CD4-positive, alpha-beta T cell treated with Interferon alpha-2 for 1 hour (primary cell): ENCODE measurements at places on chromosomes 5 and 9.

DNA sequence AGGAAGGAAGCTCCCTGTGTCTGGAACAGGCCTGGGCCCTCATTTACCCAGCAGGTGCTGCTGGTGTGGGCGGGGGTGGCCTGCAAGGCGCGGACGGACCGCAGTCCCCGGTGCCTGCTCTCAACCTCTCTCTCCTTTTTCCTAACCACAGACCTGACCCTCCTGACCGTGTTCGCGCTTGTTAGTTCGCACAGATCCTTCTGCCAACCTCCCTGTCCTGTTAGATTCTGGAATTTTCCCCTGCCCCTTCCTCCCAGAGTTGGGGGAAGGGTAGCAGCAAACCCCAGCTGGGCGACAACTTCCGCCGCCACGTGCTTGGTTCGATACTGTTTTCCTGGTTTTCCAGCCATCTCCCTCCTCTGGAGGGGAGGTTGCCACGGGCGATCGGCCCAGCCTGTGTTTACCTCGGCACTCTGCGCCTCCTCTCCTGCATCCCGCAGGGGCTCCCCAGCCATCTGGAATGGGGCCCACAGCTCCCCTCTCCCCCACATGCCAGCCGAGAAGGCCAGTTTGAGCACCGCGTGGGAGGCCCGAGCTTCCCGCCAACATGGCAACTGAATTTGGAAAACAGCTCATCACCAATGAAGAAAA, 70.8 kb upstream of the UNC5A start:
- DNase-seq: no peak

GRCh38 chr9:2345013-2345412, 276.6 kb upstream of the VLDLR start:
- DNase-seq: no peak

DNA sequence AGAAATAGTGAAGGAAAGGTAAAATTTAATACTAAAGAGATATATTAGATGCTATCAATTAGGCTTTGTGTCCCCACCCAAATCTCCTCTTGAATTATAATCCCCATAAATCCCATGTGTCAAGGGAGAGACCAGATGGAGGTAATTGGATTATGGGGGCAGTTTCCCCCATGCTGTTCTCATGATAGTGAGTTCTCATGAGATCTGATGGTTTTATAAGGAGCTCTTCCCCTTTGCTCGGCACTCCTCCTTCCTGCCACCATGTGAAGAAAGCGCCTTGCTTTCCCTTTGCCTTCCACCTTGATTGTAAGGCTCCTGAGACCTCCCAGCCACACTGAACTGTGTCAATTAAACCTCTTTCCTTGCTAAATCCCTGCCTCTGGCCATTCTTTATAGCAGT, 697.0 kb upstream of the RGMB start:
- no peak for DNase-seq

DNA sequence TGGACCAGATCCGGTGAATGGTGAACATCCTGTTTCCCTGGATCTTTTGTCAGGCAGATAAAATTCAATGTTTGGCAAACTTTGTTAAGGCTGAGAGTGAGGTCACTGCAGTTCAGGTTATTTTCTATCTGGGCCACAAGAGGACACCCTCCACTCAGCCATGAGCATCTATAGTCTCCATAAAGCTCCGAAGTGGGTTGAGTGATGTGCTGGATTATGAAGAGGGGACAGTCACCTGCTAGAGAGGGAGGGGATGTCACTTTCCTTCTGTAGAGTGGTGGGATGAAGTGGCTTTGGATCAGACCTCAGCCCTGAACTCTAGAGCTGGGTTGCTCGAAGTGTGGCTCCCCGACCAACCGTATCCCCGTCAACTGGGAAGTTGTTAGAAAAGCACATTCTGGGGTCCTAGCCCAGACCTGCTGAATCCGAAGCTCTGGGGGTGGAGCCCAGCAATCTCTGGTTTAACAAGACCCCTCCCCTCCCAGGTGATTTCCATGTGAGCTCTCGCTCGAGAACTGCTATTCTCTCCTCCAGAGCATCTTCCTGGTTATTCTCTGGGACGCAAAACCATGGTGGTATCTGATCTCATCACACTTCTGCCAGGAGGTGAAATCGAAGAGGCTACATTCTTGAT, 31.8 kb upstream of the FGF1 start:
- DNase-seq: no peak

DNA sequence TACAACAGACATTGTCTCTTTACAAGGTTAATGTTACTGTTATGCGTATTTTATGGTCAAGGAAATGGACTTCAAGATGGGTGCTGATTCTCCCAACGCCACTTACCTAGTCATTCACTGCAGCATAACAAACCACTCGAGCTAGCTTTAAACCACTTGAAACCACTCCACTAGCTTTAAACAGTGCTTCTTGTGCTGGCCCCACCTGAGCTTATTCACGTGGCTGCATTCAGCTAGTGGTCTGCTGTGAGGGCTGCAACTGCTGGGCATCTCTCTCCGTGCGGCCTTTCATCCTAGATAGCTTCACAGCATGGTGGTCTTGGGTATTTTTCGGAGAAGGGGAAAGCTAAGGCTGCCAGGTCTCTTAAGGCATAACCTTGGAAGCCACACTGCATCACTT, 3.5 kb upstream of the HRH2 start:
- no peak for DNase-seq

DNA sequence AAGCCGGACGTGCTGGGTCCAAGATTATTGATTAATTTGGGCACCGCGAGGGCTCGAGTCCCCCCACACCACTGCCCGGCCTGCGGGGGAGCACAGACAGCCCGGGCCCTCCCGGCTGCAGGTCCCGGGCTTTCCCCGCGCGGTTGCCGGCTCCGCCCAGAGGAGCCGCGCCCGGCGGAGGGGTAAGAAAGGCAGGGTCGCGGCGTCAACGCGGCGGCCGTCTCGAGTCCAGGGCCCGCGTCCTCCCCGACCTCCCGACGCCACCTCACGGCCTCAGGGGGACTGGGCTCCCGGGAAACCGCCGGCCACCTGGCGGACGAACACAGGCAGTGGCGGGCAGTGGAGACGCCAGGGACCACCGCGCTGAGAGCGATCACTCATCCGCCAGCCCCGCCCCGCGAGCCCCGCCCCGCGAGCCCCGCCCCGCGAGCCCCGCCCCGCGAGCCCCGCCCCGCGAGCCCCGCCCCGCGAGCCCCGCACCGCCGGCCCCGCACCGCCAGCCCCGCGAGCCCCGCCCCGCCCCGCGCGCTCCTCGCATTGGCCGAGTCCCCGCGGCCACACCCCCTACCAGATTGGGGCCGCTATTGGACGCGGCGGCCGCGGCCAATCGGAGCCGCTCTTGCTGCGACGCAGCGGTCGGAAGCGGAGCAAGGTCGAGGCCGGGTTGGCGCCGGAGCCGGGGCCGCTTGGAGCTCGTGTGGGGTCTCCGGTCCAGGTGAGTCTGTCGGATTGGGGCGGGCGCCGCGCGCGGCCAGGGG, at the start of gene MRPL41:
MRPL41 (plus strand) TSS at position 616 of the 758 bp plus-strand sequence. CDS start 203 bp downstream, outside the sequence.
- peak; percentile 89 for DNase-seq

DNA sequence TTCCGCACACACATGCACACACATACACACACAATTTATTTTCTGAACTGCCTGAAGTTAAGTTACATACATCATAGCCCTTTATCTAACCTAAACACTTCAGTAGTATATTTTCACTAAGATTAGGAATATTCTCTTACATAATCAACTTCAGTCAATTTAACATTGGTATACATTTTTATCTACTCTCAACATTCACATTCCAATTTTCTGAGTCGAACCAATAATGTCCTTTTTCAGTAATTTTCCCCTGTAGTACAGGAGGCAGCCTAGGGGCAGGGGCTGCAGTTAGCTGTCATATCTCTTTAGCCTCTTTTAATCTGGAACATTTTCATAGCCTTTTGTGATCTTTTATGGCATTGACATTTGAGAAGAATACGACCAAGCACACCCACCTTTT, 150.1 kb downstream of the DAB2IP start:
- no peak for DNase-seq

DNA sequence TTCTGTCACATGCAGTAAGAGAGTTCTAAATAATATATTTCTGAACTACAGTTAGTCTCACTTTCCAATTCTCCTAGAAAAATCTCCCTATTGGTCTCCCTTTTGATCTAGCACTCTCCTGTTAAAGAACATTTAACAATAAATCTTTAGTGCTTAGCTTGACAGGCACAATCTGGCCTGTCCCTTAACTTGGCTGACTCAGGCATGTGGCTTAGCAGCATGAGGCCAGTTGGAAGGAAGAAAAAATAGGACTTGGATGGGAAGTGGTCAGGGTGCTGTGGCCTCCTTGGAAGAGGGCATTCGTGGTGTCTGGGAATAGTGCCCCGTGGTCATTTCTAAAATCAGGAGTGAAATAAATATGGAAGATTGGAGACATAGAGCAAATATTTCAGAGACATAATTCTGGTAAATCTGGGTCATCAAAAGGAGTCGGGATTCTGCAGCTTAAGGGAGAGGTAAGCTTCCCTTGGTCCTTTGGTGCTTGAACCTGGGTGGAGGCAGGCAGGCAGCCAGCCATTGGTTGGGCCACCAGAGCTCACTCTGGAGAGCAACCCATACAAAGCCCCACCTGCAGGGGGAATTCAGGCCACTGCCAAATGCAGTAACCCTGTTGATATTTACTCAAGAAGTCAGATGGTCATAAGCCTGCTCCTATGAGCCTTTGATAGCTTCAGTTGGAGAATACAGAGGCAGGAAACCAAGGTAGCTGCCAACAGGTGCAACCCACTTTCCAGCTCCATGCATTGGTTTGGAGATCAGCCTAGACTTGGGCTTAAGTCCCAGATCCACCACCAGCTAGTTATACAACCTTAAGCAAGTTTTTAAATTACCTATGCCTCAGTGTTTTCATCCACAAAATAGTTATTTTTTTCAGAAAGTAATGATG, 28.8 kb upstream of the TLE4 start:
- DNase-seq: no peak

- no peak for DNase-seq
These were observed 57.8 kb upstream of the SPINK5 start for GRCh38 chr5:148005788-148006520.

- DNase-seq: no peak
These were observed 129.0 kb upstream of the HMHB1 start for GRCh38 chr5:143682929-143683386.

GRCh38 chr5:27240791-27241190, 202.4 kb upstream of the CDH9 start:
- DNase-seq: no peak

- DNase-seq: no peak
These were observed 297.0 kb upstream of the KLF4 start for GRCh38 chr9:107786561-107786960.

DNA sequence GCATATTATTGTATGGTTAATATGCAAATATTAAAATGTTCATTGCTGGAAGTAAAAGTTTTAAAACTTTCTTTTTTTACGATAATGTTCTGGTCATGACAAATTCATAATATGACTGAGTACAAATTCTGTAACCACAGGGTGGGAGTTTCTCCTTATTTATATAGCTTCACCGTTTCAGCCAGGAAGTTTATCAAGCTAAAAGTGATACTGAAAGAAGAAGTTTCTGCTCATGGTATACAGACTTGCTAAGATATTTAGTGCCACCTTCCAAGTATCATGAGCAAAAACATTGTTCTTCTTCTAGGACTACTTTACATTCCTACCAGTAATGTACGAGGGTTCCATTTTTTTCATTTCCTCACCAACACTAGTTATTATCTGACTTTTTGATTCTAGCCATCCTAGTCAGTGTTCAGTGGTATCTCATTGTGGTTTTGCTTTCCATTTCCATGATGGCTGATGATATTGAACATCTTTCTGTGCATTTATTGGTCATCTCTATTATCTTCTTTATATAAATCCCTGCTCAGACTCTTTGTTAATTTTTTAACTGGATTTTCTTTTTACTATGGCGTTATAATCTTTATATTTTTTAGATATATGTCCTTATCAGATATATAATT, 94.2 kb upstream of the PRRC1 start:
- no peak for DNase-seq

DNA sequence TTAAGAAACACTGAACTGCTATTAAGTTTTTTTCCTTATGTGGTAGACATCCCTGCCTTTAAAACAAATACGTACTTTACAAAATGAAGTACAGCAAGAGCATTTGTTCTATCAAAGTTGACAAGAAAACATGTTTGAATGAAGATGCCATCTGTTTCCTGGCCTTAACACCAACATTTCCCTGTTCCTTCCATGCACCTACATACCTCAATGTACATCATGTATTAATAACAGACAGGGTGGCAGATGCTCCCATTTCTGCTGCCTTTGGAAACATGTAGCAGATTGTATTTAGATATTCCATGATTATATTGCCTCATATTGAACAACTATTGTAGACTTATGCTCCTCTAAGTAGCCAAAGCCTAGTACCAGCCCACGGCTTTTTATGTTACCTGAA, 104.4 kb downstream of the PJA2 start:
- no peak for DNase-seq

DNA sequence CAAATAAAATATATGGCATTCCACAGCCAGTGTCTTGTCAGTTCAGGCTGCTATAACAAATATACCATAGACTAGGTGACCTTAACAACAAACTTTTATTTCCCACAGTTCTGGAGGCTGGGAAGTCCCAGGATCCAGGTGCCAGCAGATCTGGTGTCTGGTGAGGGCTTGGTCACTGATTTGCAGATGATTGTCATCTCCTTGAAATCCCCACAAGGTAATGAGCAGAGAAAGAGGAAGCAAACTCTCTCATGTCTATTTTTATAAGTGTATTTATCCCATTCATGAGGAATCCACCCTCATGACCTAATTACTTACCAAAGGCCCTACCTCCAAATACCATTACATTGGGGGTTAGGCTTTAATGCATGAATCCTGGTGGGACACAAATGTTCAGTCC, 663.2 kb downstream of the TLR4 start:
- no peak for DNase-seq

GRCh38 chr5:124729720-124730359, 16.6 kb downstream of the ZNF608 start:
- DNase-seq: no peak

GRCh38 chr9:98124637-98125426, 5.8 kb upstream of the TRIM14 start:
- DNase-seq: no peak

DNA sequence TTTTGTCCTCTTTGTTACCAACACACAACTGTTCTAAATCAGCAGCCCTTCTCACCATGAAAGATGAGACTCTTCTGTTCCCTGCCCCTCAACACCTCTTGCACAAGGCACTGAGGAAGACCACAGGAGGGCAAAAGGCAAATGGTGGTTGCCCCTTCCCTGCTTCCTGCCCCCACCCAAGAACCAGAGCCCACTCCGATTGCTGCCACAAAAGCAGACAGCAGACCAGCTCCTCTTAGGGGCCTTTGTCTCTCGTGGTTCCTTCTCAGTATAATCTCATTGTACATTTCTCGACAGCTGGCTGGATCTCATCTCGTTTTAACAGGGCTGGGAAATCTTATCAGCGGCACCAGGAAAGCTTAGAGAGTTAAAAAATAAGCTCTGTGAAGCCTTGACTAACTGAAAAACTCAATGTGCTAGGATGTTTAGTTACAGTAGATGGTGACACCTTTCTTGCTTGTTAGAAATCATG, 1.1 kb downstream of the MVB12B start:
- no peak for DNase-seq
